CD4-positive, alpha-beta T cell (primary cell): ENCODE measurements at places on chromosomes 6 and 20.

DNA sequence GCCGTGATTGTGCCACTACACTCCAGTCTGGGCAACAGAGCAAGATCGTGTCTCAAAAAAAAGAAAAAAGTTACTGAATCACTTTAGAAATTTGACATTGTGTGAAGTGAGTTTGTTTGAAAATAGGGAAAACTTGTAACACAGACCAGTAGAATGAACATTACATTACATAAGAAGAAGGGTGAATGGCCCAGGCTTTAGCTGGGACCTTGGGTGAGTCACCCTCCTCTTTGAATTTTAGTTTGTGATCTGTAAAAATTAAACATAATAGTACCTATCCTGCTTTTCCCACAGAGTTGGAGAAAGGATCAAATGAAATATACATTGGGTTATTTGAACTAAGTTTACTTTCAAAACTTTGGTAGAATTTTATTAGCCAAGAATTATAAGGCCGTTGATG, 56.3 kb downstream of the KCNS1 start:
- H3K27ac ChIP-seq: no peak overlapping the region
- H3K36me3 ChIP-seq: peaks cover 57% of the 10 kb centered on the region
- no peaks in the 10 kb centered on the region for H3K27me3 ChIP-seq
- peaks cover 16% of the 10 kb centered on the region for H3K4me1 ChIP-seq
- H3K4me3 ChIP-seq: no peak overlapping the region

GRCh38 chr20:54355631-54356280, 119.6 kb upstream of the DOK5 start:
- H3K36me3 ChIP-seq: no peaks in the 10 kb centered on the region
- no peak for DNase-seq
- H3K27ac ChIP-seq: no peak overlapping the region
- no peak overlapping the region for H3K4me3 ChIP-seq
- H3K4me1 ChIP-seq: no peaks in the 10 kb centered on the region

- H3K27me3 ChIP-seq: no peaks in the 10 kb centered on the region
- H3K27ac ChIP-seq: no peak overlapping the region
Measured at GRCh38 chr20:36717657-36718056, 28.2 kb downstream of the NDRG3 start.

DNA sequence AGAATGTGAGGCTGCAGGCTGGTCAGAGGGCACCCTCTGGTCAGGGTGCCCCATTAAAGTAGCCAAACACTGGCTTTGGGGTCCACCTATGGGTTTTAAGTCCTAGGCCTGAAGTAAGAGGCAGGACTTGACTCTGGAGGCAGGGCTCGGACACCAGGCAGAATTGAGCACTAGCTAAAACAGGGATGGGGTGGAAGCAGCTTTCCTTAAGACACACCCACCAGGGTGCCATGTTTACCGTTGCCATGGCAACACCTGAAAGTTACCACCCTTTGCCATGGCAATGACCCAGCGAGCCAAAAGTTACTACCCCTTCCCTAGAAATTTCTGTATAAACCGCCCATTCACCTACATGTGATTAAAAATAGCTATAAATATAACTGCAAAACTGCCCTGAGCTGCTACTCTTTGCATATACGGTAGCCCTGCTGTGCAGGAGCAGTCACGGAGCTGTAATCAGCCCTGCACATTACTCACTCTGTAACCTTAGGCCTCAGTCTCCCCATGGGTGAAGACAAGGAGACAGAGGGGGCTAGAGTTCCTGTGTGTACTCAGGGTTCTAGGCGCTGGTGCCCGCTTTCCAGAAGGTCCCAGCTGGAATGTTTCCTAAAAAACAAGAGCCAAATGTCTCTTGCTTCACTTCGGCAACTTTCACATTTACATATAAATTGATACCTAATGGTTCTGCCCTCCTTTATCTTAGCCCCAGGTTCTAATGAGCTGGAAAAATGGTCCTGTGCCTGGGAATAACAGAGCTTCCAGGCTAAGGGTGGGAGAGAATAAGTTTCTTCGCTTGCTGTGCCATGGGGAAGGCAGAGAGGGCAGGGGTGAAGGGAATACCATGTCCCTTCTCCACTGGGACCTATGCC, 27.2 kb upstream of the SRSF6 start:
- H3K4me3 ChIP-seq: no peak overlapping the region
- no peak overlapping the region for H3K27ac ChIP-seq
- no peak for DNase-seq
- H3K4me1 ChIP-seq: no peaks in the 10 kb centered on the region
- no peaks in the 10 kb centered on the region for H3K27me3 ChIP-seq

DNA sequence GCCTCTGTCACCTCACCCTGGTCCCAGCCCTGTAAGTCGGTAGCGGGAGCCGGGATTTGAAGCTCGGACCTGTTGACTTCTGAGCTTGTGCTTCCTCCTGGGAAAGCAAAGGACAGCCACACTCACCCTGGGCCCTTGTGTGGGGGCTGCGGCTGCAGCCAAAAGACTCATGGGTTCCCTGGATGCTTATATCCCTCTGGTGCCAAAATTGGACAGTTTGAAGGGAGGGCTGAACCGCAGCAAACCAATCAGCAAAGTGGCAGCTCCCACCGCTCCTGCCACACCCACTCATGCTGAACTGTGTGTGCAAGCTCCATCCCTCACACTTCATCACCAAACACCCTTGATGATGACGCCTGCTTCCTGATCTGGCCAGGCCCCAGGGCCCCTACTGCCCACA, 3.9 kb upstream of the CCN5 start:
- H3K27ac ChIP-seq: no peak overlapping the region
- H3K27me3 ChIP-seq: no peaks in the 10 kb centered on the region
- H3K4me3 ChIP-seq: no peak overlapping the region
- no peaks in the 10 kb centered on the region for H3K36me3 ChIP-seq

DNA sequence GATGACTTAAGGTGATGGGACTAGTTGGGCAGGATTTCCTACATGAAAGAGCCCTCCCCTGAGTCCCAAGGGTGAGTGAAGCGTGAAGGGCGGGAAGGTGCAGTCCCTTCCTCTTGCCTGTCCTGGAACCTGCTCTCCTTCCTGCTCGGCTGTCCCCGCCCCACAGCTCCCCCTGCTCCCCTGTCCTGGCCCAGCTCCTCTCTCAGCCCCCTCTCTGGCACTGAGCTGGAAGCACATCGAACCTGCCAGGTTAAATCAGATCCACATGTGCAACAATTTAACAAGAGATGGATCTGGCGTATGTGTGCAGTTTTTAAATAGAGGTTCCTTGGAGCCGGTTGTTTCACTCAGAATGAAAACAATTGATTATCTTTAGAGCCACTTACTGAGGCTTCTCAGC, 95.0 kb downstream of the LRFN2 start:
- no peak for DNase-seq
- no peaks in the 10 kb centered on the region for H3K36me3 ChIP-seq
- no peak overlapping the region for H3K4me3 ChIP-seq
- no peaks in the 10 kb centered on the region for H3K4me1 ChIP-seq
- no peak overlapping the region for H3K27ac ChIP-seq

- H3K27ac ChIP-seq: peak overlapping the region; percentile 29
- peak overlapping the region; percentile 89 for H3K4me3 ChIP-seq
- DNase-seq: no peak
- peaks cover 46% of the 10 kb centered on the region for H3K36me3 ChIP-seq
- H3K27me3 ChIP-seq: no peaks in the 10 kb centered on the region
- peaks cover 46% of the 10 kb centered on the region for H3K4me1 ChIP-seq
Measured at GRCh38 chr20:62303340-62304226, 786 bp downstream of the ADRM1 start.

- peaks cover 5% of the 10 kb centered on the region for H3K4me1 ChIP-seq
- H3K36me3 ChIP-seq: peaks cover 8% of the 10 kb centered on the region
- no peak for DNase-seq
- H3K4me3 ChIP-seq: no peak overlapping the region
- no peak overlapping the region for H3K27ac ChIP-seq
- H3K27me3 ChIP-seq: no peaks in the 10 kb centered on the region
Measured at GRCh38 chr6:161068321-161068741, 76.8 kb downstream of the MAP3K4 start.

- H3K4me1 ChIP-seq: no peaks in the 10 kb centered on the region
- no peaks in the 10 kb centered on the region for H3K27me3 ChIP-seq
- H3K4me3 ChIP-seq: no peak overlapping the region
- H3K36me3 ChIP-seq: no peaks in the 10 kb centered on the region
- H3K27ac ChIP-seq: no peak overlapping the region
Measured at GRCh38 chr6:90496258-90497016, 90.4 kb downstream of the MAP3K7 start.

DNA sequence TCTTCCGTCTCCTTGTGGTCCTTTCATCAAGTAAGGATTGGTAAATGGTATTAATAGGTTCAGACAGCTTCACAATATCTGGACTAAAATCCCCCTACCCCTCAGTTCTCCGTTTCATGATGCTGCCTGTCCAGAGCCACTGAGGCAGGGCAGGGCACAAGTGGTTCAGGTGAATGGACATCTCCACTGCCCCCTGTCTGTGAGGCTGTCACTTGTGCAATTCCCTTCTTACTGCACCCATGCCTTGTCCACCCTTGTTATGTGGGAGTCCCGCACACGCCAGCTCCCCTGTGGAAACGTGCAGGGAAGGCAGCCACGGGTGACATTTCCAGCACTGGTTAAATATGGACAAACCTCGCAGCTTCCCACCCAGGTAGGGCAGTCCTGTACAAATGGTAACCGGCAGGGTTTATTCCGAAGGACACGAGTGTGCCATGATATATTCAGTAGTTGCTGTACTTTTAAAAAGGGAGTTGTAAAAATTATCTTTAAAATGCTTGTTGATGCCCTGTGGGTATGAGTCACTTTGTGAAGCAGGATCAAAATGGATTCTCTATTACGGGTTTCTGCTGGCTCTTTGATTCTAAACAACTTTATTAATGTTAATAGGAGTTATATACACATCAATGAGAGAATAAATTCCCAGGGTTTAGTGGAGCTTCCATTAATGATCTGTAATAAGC, 73.5 kb downstream of the FYN start:
- H3K4me1 ChIP-seq: peaks cover 53% of the 10 kb centered on the region
- H3K27ac ChIP-seq: no peak overlapping the region
- H3K4me3 ChIP-seq: no peak overlapping the region
- no peak for DNase-seq

- no peaks in the 10 kb centered on the region for H3K36me3 ChIP-seq
- H3K4me1 ChIP-seq: no peaks in the 10 kb centered on the region
- H3K27me3 ChIP-seq: no peaks in the 10 kb centered on the region
- no peak overlapping the region for H3K27ac ChIP-seq
- no peak overlapping the region for H3K4me3 ChIP-seq
- DNase-seq: no peak
Measured at GRCh38 chr6:66226109-66226508, 519.1 kb upstream of the EYS start.

- H3K4me3 ChIP-seq: peak overlapping the region; percentile 100
- no peaks in the 10 kb centered on the region for H3K27me3 ChIP-seq
- H3K4me1 ChIP-seq: peaks cover 21% of the 10 kb centered on the region
- DNase-seq: no peak
Measured at GRCh38 chr6:159762681-159763293, 942 bp downstream of the ACAT2 start.

DNA sequence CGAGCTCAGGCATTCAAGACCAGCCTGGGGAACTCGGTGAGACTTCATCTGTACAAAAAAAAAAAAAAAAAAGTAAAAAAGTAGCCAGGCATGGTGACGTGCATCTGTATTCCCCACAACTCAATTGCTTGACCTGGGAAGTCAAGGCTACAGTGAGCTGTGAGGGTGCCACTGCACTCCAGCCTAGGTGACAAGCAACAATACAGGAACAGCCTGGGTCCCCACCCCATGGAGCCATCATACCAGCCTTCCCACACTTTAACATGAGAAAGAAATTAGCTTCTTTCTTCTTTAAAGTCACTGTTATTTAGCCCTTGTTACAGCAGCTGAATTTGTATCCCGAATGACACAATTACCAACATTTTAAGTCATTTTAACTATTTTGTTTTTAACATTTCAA, 56.1 kb downstream of the SCML4 start:
- H3K27me3 ChIP-seq: no peaks in the 10 kb centered on the region
- no peak overlapping the region for H3K4me3 ChIP-seq
- H3K27ac ChIP-seq: no peak overlapping the region
- peaks cover 32% of the 10 kb centered on the region for H3K36me3 ChIP-seq
- H3K4me1 ChIP-seq: no peaks in the 10 kb centered on the region

DNA sequence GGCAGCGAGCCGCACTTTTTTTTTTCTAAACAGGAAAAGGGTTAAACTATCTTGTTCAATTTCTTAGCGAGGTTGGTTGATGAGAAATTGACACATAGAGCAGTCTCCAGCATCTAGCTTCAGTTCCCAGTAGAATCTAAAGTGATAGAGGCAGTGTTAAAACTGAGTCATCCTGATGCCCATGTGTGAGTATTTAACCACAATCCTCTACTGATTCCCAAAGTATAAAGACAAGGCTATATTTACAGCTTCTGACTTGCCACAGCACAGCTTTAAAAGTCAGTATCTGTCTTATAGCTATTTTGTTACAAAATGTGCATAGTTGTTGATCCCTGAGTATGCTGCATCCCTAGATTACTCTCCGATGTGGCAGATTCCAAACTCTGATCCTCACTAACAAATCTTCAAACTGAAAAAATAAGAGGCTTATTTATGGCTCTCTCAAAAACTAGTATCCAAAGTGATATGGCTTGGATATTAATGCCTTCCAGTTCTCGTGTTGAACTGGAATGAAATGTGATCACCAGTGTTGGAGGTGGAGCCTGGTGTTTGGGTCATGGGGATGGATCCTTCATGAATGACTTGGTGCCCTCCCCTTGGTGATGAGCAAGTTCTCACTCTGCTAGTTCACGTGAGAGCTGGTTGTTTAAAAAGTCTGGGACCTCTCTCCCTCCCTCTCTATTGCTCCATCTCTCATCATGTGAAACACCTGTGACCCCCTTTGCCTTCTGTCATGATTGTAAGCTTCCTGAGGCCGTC, 13.1 kb upstream of the POPDC3 start:
- H3K36me3 ChIP-seq: no peaks in the 10 kb centered on the region
- no peak for DNase-seq
- no peak overlapping the region for H3K27ac ChIP-seq
- H3K4me1 ChIP-seq: no peaks in the 10 kb centered on the region
- H3K27me3 ChIP-seq: peaks cover 4% of the 10 kb centered on the region
- H3K4me3 ChIP-seq: no peak overlapping the region

GRCh38 chr6:152598421-152598820, 38.7 kb downstream of the SYNE1 start:
- H3K4me1 ChIP-seq: no peaks in the 10 kb centered on the region
- H3K36me3 ChIP-seq: no peaks in the 10 kb centered on the region
- H3K27me3 ChIP-seq: no peaks in the 10 kb centered on the region
- H3K27ac ChIP-seq: no peak overlapping the region
- H3K4me3 ChIP-seq: no peak overlapping the region
- DNase-seq: no peak

GRCh38 chr20:15799871-15800270, 773.4 kb downstream of the KIF16B start:
- no peaks in the 10 kb centered on the region for H3K4me1 ChIP-seq
- no peaks in the 10 kb centered on the region for H3K27me3 ChIP-seq
- H3K27ac ChIP-seq: no peak overlapping the region

DNA sequence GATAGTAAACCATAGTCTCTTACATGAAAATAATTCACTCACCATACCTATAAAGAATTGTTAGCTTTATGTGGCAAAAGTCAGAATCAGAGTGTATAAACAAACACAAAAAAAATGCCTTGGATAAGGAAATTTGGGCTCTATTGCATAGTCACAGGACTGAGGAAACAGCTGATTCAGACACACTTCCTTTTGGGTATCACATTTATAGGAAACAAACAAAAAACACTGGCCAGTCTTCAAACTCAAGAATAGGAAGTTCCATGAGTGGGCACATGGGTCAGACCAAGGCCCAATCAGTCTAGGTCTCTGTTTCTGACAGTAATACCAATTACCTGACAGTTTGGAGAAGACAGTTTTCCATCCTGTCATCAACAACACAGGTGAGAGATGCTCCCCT, 8.0 kb downstream of the SLC18B1 start:
- H3K36me3 ChIP-seq: peaks cover 27% of the 10 kb centered on the region
- H3K4me1 ChIP-seq: peaks cover 3% of the 10 kb centered on the region
- H3K4me3 ChIP-seq: no peak overlapping the region
- no peaks in the 10 kb centered on the region for H3K27me3 ChIP-seq
- no peak overlapping the region for H3K27ac ChIP-seq
- no peak for DNase-seq
